ENCODE measurements at places on chromosomes 1 and 21.

GRCh38 chr1:46301808-46302640 is 1.4 kb downstream of the LRRC41 start:
- DNase-seq, result peak; percentile 40

DNA sequence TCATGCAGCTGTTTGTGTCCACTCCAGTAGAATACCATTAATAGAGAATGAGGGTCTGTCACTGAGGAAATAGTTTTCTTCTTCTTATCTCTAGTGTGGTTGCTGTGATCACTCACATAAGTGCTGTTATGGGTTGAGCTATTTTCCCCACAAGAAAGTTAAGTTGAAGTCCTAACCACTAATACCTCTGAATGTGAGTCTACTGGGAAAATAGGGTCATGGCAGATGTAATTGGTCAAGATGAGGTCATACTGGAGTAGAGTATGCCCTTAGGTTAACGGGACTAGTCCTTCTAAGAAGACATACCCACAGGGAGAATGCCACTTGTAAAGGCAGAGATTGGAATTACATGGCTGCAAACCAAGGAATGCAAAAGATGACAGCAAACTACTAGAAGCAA is 70.5 kb upstream of the COL24A1 start:
- DNase-seq, result no peak

- DNase-seq, result no peak
Measured at GRCh38 chr1:997713-997992, 2.2 kb downstream of the HES4 start.

GRCh38 chr21:44304011-44304616 is 4.3 kb downstream of the PFKL start:
- DNase-seq, result peak; percentile 70

DNA sequence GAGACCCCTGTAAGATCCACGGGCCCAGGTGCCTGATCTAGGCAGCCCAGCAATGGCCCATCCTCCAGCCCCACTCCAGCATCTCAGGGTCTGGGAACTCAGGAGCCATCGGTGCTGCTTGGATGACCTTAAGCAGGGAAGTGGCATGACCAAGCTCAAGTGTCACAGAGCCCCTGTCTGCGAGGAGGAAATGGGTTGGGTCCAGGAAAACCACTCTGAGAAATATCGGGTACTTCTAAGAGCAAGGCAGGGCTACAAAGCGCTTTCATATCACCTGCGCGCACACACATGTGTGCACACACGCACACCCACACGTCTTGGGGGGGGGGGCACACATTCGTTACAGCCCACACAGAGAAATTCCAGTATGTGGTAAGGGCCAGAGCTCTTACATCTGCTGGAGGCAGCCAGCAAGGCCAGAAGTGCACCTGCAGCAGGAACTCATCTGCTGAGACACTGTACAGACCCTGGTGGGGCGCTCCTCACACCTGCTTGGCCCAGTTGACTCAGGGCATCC is 32.6 kb upstream of the SPOCD1 start:
- no peak for DNase-seq

GRCh38 chr21:15761507-15762100 is 31.8 kb downstream of the USP25 start:
- no peak for DNase-seq

GRCh38 chr1:2169200-2169836 is 25.3 kb downstream of the FAAP20 start:
- no peak for DNase-seq

GRCh38 chr21:32735524-32735923 is 7.7 kb upstream of the SYNJ1 start:
- no peak for DNase-seq

- no peak for DNase-seq
Measured at GRCh38 chr1:112516141-112516540, 7.4 kb downstream of the WNT2B start.
